Mucosa of gallbladder (tissue), 1 donor: ENCODE measurements at places on chromosomes 16 and 17. TPM values are rescaled to one million over a fixed set of nuclear protein-coding genes. Genes with fewer than 3 reads are reported as not detected.

CDH15 gene
- 0.20 TPM for total RNA-seq

GRCh38 chr17:2776589-2777241, 19.5 kb upstream of the RAP1GAP2 start:
- no peak for DNase-seq

DNA sequence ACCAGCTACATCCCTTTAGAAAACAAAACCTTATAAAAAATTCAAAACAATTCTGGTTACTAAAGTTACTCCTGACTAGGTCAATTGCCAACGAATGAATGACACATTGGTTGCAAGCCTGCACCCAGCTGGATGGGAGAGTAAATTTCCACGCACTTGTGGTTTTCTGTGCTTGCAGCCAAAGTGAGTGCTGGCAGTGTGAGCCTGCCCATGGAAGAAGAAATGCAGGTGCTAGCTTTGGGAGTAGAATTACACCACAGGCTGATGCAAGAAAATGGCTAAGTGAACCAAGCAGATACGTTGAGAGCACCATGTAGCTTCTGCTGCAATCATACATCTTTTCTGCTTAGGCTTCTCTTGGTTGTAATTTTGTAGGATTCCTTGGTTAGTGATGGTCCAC, 74.6 kb downstream of the SYCE1L start:
- DNase-seq: no peak

GRCh38 chr16:54928411-54929089, 2.1 kb upstream of the IRX5 start:
- DNase-seq: no peak

DNA sequence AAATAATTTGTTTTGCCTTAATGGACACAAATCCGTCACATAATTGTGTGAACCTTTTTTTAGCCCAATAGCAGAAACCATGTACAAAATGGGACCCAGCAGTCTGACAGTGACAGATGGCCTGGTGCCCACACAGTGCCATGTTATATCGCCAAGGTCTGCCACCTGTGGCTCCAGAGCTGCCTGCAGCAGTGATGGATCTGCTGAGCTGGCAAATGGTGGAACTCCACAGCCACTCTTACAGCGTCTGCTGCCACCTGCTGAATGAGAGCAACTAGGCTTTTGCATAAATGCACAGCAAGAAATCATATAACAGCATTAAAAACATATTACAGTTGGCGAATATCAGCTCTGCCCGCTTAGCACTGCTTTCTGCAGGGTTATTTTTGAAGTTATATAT, 59.4 kb downstream of the NUP93 start:
- peak; percentile 39 for DNase-seq

- peak; percentile 26 for DNase-seq
Measured at GRCh38 chr16:80924372-80924978, 82.2 kb downstream of the CMC2 start.

DNA sequence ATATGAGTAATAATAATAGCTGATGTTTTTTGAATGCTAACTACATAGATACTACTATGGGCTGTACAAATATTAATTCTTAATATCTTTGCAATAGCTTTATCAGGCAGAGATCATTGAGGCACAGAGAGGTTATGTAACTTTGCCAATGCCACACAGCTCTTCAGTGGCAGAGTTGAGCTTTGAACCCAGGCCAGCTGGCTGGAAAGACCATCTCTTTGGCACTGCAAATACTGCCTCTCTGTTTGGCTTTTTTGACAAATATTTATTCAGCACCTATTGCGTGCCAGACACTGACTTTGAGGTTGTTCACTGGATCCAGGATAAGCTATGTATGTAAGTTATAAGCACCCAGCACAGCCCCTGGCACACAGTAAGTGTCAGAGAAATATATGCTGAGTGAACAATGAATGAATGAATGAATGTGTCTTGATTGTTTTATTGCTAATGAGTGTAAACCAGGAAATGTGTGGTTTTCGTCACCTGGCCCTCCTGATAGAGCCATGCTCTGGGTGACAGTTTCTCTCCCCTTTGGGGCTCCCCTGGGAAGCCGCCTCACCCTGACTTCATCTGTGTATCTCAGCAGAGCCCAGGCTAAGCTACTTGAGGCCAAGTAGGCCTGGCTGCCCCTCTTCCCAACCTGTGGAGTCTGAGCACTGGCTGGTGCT, 2.5 kb downstream of the AQP8 start:
- DNase-seq: no peak

GRCh38 chr17:44097110-44097958, 26.1 kb downstream of the HDAC5 start:
- no peak for DNase-seq

DNA sequence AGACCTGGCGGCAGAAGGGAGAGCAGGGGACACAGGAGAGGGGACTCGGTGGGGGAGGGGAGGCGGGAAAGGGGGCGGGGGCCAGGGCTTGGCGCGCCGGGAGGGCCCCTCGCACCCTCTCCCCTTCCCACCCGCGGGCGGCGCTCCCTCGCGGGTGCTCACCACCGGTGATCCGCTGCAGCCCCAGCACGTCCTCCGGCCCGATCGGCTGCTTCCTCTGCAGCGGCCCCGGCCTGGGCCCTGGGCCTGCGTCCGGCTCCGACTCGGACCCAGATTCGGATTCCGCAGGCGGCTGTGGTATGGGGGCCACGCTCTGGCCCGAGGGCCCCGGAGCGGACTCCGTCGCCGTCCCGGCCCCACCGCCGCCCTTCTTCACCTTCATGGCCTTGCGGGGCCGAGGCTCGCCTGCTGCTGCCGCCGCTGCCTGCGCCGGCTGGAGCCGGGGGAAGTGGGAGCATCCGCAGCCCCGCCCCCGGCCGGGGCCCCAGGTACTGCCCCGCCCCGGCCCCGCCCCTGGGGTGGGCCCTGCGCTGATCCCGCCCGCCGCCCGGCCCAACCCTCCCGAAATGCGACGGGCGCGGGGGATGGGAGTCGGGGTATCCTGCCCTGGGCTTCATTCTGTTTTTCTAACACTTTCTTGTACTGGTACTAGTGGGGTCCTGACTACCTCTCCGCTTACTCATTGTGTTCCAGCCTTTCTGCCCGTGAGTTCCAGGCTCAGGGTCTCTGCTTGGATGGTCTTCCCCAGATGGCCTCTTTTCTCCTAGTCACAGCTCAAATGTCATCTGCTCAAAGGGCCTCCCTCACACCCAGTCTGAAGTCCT, at the start of gene UNC119:
Gene UNC119 (minus strand): TSS at position 449 of the 824 bp plus-strand sequence. CDS start 67 bp downstream, at position 382.
- DNase-seq: peak; percentile 74

YBX2 gene
- 1.4 TPM for total RNA-seq

DNA sequence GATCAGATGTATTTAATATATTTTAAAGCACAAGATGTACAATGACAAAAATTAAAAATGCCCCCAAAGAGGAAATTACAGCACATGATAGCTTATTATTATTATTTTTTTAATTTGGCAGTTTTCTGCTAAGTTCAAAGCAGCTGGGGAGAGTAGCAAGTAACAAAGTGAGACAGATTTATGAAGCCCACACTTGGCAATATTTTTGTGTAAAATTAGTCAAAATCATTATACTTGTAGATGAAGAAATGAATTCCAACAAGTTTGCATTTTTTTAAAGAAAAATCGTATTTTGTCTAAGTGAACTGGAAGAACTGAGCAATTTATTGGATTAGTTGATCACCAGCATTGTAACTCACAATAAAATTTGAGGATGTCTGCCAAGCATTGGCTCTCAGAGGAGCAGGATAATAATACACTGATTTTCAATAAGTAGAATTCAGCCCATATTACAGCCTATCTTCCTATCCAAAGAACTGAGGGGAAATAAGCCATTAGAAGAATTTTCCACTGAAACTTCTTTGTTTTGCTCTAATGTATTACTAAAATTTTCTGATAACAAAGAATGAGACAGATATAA, 215.6 kb downstream of the MAP2K6 start:
- no peak for DNase-seq

COL1A1 gene
- total RNA-seq: 421 TPM

GRCh38 chr16:57279780-57280638, 4.5 kb downstream of the PLLP start:
- no peak for DNase-seq

- DNase-seq: no peak
Measured at GRCh38 chr16:85049706-85050305, 22.2 kb downstream of the KIAA0513 start.

CCL4L2 gene
- 23.7 TPM for total RNA-seq

RAB26 gene
- total RNA-seq: 7.7 TPM

DNA sequence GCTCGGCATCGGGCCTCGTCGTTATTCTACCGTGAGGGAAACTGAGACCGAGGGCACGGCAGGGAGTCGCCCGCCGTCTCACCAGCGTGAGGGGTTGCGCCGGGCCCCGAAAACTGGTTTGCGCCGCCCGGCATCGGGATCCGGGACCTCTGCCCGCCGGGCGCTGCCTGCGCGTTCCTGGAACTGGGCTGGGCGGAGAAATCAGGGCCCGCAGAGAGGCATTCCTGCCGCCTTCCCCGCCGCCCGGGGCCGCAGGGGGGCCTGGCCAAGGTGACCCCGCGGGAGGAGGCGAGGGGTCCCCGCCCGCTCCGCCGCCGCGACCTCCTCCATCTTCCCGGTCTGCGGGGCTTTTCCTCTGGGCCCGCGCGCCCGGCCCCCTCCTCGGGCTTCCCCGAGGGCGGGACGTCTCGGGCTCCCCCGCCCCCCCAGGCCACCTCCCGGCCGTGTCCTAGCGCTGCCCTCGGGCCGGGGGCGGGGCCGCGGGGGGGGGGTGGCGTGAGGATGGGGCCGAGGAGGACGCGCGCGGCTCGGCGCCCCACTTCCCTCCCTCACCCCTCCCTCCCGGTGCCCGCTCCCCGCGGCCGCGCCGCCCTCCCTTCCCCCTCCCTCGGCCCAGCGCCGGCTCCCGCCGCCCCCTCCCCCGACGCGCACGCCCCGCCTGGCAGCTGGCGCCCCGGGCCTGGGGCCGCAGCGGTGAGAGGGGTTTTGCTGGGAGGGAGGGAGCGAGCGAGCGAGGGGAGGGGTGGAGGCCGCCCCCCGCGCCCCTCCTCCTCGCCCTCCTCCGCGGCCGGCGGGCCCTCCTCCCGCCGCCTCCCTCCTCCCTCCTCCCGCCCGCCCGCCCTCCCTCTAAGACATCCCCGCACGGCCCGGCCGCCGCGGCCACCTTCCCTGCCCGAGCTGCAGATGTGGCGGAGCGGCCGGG, at the start of gene GLIS2:
Gene GLIS2 (plus strand): TSS at position 882 of the 922 bp plus-strand sequence. CDS start 16,214 bp downstream, outside the sequence.
- DNase-seq: peak; percentile 54

- no peak for DNase-seq
Measured at GRCh38 chr16:63998-64913, 8.2 kb downstream of the RHBDF1 start.
